ENCODE measurements at places on chromosomes 5 and 9.

DNA sequence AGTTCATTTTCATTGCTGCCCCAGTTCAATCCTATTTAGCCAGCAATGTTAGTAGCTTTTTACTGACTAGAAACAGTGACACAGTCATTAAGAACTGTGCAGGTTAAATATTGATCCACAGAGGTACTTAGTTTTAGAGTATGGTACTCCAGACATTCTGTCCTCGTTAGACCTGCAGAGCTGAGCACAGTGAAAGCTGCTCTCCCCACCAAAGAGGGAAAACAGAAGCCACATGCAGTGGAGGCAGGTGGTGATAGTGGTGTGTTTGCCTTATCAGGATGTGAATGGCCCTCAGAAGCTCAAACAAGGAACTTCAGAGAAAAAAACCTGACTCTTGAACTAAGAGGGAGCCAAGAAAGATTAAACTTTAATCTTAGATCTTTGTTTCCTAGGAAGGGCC, 75.5 kb downstream of the UNC13B start:
- no peak for DNase-seq

GRCh38 chr5:154989626-154990025, 23.9 kb upstream of the KIF4B start:
- DNase-seq, result no peak

- DNase-seq, result peak; percentile 65
These were observed 333.3 kb downstream of the ARRDC3 start for GRCh38 chr5:91049800-91050199.

GRCh38 chr5:135541807-135542502, 6.2 kb upstream of the NEUROG1 start:
- DNase-seq, result no peak

DNA sequence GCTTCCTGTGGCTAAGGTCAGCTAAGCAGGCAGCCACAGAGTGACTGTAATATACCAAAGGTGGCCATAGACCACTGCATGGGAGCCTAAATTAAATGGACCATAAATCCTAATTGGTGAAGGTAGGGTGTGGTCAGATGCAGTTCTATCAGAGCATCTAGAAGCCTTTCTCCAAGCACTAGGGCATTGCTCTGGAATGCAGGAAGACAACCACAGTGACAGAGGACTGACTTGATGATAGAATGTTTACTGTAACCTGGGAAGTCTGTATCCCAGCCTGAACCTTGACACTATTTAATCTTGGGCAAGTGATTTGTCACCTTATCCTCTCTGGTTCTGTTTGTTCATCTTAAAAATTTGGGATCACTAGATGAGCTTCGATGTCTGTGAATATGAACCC, 2.3 kb downstream of the FBXO38 start:
- no peak for DNase-seq

- DNase-seq, result no peak
These were observed 33.1 kb upstream of the TLX3 start for GRCh38 chr5:171275841-171276544.

DNA sequence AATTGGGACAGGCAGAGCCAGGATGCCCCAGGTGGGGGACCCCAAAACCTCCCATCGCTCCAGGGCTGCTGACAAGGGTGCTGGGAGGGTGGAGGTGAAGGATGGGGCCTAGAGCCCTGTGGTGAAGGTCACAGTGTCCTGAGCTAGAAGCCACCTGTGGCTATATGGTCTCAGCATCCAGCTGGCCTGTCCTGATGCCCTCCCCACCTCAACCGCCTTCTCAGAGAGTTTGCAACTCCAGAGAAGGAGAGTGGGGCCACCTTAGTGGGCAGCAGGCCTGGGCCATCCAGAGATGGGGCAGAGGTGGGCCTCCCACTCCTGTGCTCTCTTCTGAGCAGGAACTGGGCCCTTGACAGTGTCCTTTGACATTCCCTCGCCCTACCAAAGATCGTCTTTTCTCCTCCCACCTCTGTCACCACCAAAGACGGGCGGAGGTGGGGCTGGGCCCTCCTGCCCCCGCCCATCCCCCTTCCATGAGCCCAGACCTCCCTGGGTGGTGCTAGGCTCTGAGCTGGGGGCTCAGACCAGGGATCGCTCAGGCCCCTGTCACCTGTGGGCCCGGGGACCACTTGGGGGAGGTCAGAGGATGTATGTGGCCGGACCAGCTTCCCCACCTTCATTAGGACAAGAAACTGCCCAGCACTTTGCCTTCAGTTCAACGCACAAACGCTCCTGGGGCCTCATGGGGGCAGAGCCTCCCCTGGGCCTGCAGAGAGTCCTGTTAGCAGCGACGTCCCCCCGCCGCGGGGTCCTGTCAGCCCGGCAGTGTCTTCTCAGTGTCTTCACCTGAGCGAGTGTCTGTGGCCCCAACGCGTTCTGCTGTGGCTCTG, 10.0 kb upstream of the DOLPP1 start:
- no peak for DNase-seq

Data from amniotic epithelial cell (primary cell).